T-helper 17 cell (primary cell): ENCODE measurements at places on chromosomes 13 and 19. TPM values are rescaled to one million over a fixed set of nuclear protein-coding genes. Genes with fewer than 3 reads are reported as not detected.

The POSTN gene
- not detected for total RNA-seq

The PSG11 gene
- 0.37 TPM for total RNA-seq

DNA sequence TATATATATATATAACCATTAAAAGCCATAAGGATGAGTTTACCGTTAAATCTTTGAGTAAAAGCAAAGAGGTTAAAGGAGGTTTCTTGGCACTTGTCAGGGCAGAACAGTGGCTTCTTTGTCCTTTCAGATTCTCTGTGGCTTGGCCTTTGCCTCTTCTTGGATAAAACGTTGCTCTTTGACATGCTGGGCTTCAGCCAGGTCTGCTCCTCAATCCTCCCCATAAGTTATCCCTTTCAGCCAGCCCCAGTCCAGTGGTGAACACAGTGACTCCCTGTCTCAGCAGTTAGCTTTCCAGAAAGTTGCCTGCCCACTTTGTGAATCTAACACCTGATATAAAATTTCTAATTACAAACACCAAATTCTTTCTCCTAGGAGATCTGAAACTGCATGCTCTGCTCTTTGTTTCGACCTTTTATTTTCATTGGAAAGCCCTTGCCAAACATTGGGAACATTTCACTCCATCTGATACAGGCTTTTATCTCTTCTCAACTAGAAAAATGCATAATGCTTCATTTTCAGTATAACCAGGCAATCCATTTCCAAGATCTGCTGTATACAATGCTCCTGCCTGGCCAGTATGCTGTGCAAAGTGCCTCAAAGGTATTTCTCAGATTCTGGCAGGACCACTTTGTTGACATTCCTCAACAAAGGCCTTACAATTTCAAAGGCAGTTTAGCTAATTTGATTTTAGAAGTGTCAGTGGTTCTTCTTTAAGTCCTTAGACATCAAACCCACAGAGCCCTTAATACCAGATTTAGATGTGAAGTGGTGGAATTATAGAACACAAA, 16.2 kb upstream of the MED4 start:
- DNase-seq: no peak

DNA sequence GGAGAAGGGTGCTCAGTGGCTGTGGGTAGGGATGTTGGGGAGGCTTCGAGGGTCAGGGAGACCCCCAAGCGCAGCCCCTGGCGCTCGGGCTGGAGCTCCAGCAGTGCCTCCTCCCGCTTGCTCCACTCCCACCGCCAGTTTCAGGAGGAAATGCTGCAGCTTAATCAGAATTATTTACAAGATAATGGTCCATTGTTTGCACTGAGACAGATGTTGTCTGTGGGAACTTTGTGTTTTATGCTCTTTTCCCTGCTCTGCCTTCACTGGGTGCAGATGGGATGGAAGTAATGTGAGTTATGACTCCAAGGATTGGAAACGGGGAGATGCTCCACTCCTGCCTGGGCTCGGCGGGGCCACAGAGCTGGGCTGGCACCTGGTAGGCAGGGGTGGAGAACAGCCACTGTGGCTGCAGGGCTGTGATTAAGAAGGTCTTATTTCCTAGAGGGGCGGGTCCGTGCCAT, 192.4 kb downstream of the ZNF536 start:
- no peak for DNase-seq

DNA sequence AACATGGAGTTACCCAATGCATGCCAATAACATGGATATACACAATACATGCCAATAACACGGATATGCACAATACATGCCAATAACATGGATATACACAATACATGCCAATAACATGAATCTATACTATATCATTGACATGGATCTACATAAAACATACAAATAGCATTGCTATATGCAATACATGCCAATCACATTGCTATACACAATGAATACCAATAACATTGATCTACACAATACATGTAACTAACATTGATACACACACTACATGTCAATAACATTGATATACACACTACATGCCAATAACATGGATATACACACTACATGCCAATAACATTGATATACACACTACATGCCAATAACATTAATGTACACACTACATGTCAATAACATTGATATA, 932 bp upstream of the PIP5K1C start:
- DNase-seq: no peak

DNA sequence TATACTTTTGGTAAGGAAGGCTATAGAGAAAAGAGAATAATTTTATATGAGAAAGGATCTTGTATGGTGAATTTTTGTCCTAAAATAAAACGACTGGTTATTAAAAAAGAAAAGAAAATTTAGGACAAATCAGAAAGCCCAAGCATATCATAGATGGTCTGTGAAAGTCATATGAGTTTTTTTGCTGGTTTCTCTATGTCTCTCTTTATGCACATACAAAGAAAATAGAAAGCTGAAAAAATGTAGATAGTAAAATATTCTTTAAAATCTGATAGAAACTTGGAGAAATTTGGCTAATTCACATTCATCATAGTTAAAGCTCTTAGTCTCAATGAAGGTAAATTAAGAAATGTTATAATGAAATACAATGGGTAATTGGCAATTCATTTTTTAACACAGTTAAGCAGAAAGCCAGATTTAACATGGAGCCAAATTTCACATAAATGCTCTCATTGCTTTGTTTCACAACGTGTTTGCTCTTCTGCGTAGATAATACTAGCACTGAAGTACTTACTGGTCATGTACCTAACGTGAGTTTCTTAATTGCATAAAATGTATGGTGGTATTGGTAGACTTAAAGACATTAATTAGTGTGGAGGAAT, 621.5 kb upstream of the ATXN8OS start:
- DNase-seq: no peak

DNA sequence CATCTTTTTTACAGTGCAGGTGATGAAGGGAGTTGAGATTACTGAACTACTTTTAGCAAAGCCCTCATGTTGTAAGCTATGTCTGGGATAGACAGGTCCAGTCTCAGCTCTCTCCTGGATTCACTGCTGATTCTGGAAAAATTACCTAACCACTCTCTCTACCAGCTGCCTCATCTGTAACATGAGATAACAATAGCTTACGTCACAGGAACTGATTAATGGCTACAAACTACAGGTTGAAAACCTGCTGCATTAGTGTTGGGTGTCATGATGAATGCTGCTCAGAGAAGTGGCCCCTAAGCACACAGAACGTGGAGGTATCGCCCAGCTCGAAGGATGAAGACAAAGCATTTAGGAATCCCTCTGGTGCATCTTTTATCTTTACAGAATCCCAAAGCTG, 277.8 kb downstream of the ABCC4 start:
- DNase-seq: no peak

DNA sequence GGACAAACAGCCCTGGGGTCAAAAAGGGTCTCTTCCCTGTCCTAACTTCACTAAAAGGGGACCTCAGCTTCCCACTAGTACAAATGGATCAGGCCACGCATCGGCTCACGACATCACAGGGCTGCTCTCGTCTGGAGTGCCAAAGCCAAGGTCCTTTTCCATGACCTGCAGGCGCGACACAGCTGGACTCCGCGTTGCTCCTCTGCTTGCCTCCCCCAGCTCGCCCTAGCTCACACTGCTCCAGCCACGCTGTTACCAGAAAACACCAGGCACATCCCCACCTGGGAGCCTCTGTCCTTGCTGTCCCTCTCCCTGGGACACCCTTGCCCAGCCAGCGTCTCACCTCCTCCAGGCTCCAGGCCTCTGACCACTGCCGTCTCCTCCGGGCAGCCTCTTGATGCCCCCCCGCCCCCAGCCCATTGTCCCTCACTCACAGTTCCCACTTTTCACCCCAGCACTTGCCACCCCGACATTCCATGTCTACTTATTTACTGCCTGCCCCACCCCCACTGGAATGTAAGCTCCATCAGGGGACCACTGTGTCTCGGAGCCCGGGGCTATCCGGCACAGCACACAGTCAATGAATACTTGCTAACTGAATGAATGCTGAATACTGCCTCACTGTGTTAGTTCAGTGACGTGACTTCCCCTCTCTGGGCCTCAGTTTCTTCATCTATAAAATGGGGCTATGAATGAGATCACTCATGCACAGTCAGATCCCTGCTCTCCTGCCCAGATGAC, 20.7 kb downstream of the AKT2 start:
- DNase-seq: no peak

DNA sequence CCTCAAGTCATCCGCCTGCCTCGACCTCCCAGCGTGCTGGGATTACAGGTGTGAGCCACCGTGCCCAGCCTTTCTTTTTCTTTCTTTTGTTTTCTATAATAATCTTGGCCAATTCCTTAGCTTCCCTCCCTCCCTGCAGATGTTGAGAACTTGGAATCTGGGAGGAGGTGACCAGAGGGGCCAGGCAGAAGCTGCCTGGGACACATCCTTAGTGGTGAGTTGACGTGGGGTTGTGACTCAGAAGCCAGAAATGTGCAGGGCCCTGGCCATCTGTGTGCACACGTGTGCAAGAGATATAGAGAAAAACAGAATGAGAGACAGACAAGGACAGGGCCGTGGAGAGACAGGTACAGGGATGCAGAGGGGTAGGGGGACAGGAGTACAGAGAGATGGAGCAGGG, 154.3 kb downstream of the SIPA1L3 start:
- no peak for DNase-seq

GRCh38 chr13:109720758-109721184, 65.6 kb downstream of the IRS2 start:
- no peak for DNase-seq
